ENCODE measurements at places on chromosomes 7 and 10.

GRCh38 chr7:28926871-28927597 lies 31.1 kb downstream of the TRIL start:
- peak; percentile 88 for DNase-seq

GRCh38 chr10:68348265-68348741 lies 15.6 kb upstream of the PBLD start:
- no peak for DNase-seq

DNA sequence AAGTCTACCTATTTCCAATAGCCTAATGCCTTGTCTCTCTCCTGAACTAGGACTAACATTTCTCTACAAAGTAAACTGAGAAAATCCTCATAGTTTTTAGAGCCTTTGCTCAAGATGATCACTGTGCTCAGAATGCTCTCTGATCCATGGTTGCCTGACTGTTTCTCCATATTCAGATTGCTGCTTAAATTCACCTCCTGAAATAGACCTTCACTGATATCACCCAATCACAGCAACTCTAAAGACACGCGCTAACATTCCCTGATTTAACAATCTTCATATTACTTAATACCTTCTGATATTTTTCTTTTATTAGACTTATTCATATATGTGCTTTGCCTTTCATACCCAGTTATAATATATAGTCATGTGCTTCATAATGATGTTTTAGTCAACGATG lies 148.9 kb upstream of the SP4 start:
- no peak for DNase-seq

- DNase-seq: no peak
Observed at GRCh38 chr7:140562926-140563481, 77.6 kb downstream of the DENND2A start.

DNA sequence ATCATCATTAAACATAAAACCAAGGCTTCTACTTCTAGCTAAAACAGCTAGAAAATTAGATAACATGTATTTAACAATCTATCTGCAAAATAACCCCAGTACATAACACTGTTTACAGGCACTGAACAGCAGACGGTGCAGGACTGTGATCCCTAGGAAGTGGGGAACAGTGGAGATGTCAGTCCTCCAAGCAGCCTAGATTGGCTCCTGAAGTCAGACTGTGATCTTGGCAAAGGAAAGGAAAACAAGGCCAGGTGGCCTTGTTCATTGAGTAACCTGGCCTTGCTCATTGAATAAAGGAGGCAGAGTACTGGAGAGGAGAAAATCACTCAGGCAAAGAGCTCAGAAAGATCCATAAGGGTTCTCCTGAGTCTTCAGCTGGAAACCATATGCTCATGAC lies 77.7 kb upstream of the DIP2C start:
- DNase-seq: no peak

GRCh38 chr7:129535896-129536295 lies 33.6 kb downstream of the SMKR1 start:
- no peak for DNase-seq

DNA sequence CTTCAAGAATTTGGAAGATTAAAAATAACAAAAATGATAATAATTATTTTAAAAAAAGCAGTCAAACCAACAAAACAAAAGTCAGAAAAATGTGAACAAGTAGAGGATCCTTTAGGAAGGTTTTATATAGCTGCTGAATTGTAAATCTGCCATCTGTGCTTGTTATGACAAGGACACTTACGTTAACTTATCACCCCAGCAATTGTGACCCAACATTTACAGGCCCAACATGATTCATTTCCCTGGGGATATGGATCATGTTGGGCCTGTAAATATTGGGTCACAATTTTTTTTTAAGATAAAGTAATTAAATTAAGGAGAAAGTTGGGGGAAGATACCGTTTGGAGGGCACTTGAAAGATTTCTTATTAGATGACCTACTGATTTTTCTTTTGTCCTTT lies 261.4 kb upstream of the HABP2 start:
- DNase-seq: no peak

- no peak for DNase-seq
Observed at GRCh38 chr10:5533098-5533731, 8.5 kb downstream of the CALML3 start.

DNA sequence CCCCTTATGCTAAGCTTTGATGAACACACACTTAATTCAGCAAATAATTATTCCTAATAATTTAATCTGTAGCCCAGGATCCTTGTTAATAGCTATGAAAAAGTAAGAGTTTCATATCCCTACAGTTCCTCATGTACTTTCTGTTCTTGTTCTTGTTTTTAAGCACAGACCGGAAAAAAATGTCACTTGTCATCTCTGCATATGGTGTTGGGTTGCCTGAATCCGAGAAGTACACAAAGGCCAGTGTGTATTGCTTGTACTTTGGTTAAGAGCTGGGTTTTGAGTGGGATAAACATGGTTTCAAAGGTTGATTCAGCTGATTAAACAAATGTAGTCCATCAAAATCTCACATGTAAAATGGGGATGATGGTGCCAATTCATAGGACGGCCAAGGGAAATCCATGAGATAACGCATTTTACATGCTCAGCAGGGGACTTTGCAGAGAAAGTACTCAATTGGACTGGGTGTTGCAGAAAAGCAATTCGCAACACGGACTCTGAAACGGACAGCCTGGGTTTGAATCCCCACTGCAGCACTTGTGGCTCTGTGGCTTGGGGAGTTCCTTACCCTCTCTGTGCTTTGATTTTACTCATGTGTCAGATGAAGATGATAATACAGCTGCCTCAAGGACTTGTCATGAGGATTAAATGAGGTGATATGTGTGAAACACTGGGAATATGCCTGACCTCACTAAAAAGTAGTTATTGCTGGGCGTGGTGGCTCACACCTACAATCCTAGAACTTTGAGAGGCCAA lies 71.7 kb downstream of the MAP3K8 start:
- no peak for DNase-seq

- no peak for DNase-seq
Observed at GRCh38 chr10:59391060-59391459, 28.7 kb upstream of the FAM13C start.

DNA sequence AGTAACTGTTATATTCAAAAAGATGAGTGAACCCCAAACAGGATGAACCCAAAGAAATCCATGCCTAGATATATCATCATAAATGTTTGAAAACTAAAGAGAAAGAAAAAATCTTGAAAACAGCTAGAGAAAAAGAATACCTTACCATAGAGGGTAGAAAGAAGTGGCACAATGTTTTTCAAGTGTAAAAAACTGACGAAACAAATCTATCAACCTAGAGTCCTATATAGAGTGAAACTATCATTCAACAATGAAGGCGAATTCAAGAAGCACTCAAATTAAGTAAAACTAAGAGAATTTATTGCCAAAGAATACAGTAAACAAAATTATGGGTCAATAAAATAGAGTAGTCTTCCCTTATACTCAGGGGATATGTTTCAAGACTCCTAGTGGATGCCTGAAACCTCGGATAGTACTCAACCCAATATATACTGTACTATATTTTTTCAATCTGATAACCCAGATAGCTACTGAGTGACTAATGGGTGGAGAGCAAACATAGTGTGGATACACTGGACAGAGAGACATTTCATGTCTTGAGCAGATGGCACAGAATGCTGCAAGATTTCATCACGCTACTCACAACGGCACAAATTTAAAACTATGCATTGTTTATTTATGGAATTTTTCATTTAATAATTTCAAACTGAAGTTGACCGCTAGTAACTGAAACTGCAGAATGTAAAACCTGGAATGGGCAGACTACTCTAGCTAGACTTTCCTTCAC lies 52.6 kb upstream of the TMEM106B start:
- no peak for DNase-seq

GRCh38 chr7:134718211-134718875 lies 61.1 kb upstream of the CALD1 start:
- DNase-seq: no peak

GRCh38 chr10:34397324-34397723 lies 417.8 kb downstream of the PARD3 start:
- DNase-seq: no peak

- no peak for DNase-seq
Observed at GRCh38 chr10:113657544-113657943, 6.3 kb downstream of the NRAP start.

- no peak for DNase-seq
Observed at GRCh38 chr7:11127114-11127785, 153.6 kb downstream of the PHF14 start.

DNA sequence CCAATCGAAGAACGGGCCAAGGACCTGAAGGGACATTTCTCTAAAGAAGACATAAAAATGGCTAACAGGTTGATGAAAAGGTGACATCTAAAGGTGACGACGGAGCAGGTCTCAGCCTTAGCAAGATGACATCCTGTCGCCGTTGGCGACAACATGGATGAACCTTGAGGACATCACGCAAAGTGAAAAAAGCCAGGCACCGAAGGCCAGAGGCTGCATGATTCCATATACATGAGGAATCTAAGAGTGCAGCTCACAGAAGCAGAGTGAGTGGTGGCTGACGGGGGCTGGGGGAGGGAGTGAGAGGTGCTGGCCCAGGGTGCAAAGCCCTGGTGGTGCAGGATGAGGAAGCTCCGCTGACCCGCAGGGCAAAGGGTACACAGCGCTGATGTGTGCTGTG lies 34.1 kb upstream of the NKX6-2 start:
- DNase-seq: no peak

- no peak for DNase-seq
Observed at GRCh38 chr10:85858776-85859515, 507.6 kb downstream of the GRID1 start.

- no peak for DNase-seq
Observed at GRCh38 chr7:2175514-2175913, 57.2 kb downstream of the MAD1L1 start.

GRCh38 chr7:142836426-142836825 lies 18.4 kb upstream of the EPHB6 start:
- DNase-seq: no peak

- no peak for DNase-seq
Observed at GRCh38 chr10:43222210-43222720, 44.6 kb downstream of the RASGEF1A start.

GRCh38 chr7:129644634-129645230 lies 33.2 kb downstream of the NRF1 start:
- DNase-seq: peak; percentile 58

- no peak for DNase-seq
Observed at GRCh38 chr7:42567051-42567450, 330.0 kb upstream of the GLI3 start.

DNA sequence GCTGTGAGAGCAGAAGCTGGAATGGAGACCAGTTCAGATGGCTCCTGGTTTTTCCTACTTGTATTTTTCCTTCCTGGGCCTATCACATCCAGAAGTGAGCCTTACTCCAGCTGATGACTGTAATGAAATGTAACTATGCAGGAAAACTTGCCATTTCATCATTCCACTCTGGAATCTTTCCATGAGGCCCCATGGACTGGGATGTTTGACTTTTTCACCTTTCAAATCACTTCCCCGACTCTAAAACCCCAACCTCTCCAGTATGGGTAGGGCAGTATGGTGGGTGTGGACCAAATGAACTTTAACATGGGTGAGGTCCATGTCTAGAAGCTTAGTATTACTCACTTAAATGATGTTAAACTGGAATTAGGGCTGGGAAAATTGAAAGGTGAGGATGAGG lies 40.3 kb upstream of the DLD start:
- DNase-seq: no peak

GRCh38 chr10:111187096-111187495 lies 110.3 kb downstream of the ADRA2A start:
- no peak for DNase-seq

DNA sequence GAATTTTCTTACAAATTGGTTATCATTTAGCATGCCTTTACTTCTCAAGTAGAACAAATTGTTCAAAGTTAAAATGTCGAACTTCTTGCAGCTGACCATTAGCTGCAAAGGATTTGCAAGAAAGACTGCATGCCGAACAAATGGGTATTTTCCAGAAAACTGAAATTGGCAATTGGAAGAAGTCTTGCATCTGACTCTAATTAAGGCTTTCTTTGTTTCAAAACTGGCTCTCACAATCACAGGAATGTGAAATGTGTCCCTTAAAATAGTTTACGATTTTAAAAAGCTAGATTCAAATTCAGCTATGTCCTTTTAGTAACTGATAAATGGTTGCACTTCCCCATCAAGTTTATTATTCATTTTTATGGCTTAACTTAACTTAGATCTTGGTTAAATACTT lies 207.9 kb downstream of the ARL4A start:
- no peak for DNase-seq

GRCh38 chr10:119358152-119358512 lies 150.8 kb downstream of the GRK5 start:
- no peak for DNase-seq

- no peak for DNase-seq
Observed at GRCh38 chr10:683448-684071, 5.9 kb downstream of the DIP2C start.

Data from forelimb muscle (tissue), 1 donor.